ENCODE measurements at places on chromosomes 4 and X. TPM values are rescaled to one million over a fixed set of nuclear protein-coding genes. Genes with fewer than 3 reads are reported as not detected.

TMEM150C gene
- not detected for total RNA-seq

- no peak for DNase-seq
Observed at GRCh38 chrX:39337451-39337850, 536.2 kb downstream of the MID1IP1 start.

PASD1 gene
- total RNA-seq: not detected

- no peak for DNase-seq
Observed at GRCh38 chr4:121666091-121666679, 30.6 kb downstream of the ANXA5 start.

DNA sequence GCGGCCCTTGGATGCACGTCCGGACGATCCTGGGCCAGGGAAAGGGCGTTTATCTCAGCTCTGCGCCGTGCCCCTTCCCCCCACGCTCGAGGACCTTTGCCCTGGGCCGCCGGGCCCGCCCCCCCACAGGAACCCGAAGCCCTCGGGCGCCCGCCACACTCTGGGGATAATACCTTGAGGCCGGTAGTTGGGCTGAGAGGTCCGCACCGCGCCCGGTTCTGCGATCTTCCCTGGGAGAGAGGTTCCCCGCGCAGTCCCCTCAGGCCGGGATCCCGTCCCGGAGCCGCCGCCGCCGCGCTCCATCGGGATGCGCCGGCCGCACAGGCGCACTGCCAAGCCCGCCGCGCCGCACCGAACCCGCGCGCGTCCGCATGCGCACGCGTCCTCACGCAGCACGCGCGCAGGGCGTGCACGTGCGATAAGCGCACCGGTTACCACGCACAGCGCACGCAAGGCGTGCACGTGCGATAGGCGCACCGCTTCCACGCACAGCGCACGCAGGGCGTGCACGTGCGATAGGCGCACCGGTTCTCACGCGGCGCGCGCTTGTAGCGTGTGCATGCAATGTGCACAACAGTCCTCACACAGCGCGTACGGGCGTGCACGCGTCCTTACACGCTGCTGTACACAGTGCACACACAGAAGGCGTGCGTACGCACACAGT lies at the start of gene MAP7D2:
TSS of gene MAP7D2 (minus strand) at position 331 of the 664 bp plus-strand sequence. CDS start at position 303, 28 bp downstream.
- DNase-seq: no peak

GRCh38 chr4:94653984-94654609 lies 103.7 kb upstream of the BMPR1B start:
- no peak for DNase-seq

- no peak for DNase-seq
Observed at GRCh38 chrX:39692796-39693195, 405.0 kb downstream of the BCOR start.

DGKK gene
- total RNA-seq: not detected

GRCh38 chr4:84973856-84974255 lies 7.4 kb upstream of the WDFY3 start:
- no peak for DNase-seq

DNA sequence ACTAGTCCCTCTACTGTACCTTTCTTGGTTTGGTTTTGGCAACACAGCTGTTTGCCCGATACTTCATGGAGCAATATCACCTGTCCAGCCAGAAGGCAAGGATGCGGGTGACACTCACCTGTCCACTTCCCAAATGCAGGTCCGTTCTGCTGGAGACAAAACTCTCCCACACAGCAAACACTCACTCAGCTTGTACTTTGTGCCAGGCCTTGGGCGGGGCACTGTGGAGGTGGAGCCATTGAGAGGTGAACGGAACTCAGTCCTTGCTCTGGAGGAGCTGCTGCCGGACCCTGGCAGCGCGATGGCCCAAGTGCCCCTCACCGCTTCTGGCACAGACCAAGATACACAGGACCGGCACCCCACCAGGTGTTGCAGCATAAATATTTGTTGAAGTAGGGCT lies 15.3 kb upstream of the HMGB3 start:
- DNase-seq: no peak

DNA sequence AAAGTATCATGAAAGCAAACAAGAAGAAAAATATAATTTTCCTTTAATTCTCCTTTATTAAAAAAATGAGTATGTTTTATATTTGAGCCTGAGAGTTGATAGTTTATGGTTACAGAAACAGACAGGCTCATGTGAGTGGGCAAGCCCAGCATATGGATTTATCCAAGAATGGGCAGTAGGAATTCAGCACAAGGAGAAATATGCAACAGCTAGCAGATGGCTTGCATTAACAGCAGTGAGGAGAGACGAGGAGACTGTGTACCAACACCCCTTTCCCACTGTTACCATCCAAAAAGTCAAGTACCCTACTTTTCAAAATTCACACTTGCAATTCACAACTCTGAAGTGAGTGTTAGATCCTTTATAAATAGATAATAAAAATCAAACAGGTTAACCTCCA lies 1760.2 kb upstream of the TENM3 start:
- no peak for DNase-seq

DNA sequence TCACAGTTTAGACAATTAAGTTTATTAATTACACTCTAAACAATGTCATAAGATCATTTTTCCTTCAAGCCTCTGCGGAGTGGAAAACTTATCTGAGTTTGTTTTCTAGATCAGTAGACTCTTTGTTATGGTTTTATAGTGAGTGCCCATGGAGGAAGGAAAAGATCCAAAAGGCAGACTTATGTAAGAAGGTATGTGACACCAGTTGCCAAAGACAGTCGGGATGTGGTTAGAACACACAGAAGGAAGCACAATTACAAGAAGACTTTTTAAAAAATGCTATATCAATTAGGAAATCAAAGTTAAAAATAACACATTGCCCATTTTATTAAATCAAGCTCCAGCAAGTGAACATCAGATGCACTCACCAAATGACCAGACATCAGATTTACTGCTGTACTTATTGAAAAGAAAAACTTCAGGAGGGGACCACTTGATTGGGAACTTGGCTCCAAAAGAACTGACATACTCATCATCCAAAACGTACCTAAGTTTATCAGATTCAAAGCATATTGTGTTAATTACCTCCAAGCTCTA lies 57.1 kb downstream of the NIPAL1 start:
- DNase-seq: no peak

- DNase-seq: no peak
Observed at GRCh38 chrX:72396117-72396516, 90.4 kb upstream of the CITED1 start.

DNA sequence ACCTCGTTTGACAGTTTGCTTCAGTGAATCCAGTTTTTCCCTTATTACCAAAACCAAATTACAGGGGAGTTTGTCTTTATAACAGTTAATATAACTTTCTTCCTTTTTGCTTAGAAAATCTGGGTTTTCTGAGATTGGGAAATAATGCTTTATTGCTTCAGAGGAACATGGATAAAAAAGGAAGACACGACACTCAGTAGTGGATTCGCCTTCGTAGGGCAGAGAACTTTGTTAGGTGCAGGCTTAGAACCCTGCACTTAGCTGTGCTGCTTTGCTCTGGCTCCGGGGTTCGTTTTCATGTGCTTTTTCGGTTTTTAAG lies 188.2 kb downstream of the SOWAHB start:
- DNase-seq: no peak

DNA sequence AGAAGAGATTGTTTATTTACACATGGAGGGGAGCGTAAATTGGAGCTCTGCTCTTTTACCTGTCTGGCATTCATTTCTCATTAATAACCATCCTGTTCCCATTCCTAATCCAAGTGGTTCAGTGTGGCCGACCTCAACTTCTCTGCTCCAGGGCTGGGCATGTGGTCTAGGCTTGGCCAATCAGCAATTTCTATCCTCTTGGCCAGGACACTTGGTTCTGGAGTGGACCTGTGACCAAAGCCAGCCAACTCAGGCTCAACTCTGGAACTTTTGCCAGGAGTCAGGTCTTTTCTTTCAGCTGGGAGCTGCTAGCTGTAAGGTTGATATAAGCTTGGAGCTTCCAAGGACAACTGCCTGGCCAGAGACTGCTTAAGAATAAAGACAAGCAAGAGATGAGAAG lies 15.6 kb upstream of the RASL11B start:
- DNase-seq: no peak

SMIM43 gene
- not detected for total RNA-seq

- DNase-seq: no peak
Observed at GRCh38 chr4:170270628-170271027, 180.9 kb upstream of the AADAT start.

GRCh38 chr4:147840838-147841738 lies 109.2 kb downstream of the ARHGAP10 start:
- no peak for DNase-seq

DNA sequence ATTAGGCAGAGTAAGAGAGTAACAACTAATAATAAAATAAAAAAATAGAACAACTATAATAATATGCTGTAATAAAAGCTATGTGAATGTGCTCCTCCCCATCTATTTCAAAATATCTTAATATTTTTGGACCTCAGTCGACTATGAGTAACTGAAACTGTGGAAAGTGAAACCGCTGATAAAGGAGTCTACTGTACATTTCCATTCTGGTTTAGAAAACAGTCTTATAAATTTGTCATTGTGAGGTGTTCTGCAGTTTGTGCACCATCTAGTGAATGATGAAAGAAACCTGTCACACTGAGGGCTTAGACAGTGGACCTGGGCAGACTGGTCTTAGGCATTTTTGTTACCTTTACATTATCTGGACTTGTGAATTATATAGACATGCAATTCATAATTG lies 42.0 kb downstream of the TMEM150C start:
- no peak for DNase-seq

GPR82 gene
- total RNA-seq: 0.37 TPM

AP1S2 gene
- total RNA-seq: 33.9 TPM

POU3F4 gene
- total RNA-seq: not detected

DNA sequence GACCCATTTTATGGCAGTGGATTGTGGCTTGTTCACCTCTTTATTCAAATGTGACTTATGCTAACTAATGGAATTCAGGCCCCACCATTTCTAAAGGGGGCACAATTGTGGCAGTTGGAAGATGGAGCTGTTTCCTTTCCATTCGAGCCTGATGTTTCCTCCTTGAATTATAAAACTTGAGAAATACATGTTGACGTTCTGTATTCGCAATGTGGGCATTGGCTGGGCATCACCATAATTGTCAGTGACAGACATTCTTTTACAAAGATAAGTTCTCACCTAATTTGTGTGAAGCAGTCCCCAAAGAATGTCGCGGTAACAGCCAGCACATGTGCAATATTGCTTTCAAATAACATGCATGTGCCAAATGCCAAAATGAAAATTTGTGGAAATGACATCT lies 1070.2 kb upstream of the TENM3 start:
- DNase-seq: no peak

ZNF41 gene
- total RNA-seq: 13.1 TPM

GRCh38 chrX:121886557-121886956 lies 839.1 kb downstream of the GLUD2 start:
- DNase-seq: no peak

NHSL2 gene
- 0.70 TPM for total RNA-seq

Measured in activated CD8-positive, alpha-beta T cell treated with anti-CD3 and anti-CD28 coated beads, Interleukin-2, amount 10 ng/mL, durations not matched to agents 7 days and 5 days (primary cell).